ENCODE measurements at places on chromosomes 2 and 18.

- DNase-seq, result no peak
These were observed 6.8 kb downstream of the SLC19A3 start for GRCh38 chr2:227710986-227711385.

- DNase-seq, result no peak
These were observed 185.1 kb downstream of the SCG2 start for GRCh38 chr2:223416815-223417610.

DNA sequence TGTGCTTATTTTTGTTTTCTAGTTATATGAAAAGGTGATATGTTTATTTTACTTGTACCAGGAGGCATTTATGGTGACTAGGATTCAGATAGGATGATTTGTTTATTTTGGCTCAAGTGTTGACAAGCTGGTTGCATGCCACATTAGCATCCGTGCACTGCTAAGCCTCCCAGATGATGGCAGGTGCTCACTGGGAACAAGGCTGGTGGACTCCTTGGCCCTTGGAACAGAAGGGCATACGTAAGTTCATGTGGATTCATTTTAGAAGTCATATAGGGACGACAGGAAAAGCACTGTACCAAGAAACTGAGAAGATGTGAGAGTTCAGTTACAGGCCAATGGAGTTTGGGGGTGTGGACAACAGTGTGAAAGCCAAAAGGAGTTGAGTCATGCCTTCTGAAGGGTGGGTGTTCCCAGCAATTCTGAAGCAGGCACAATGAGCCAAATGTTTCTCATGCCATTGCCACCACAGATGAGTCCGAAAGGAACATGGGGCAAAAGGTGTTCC is 166.2 kb downstream of the PHLPP1 start:
- no peak for DNase-seq

- no peak for DNase-seq
These were observed 11.2 kb downstream of the VIL1 start for GRCh38 chr2:218429911-218430692.

DNA sequence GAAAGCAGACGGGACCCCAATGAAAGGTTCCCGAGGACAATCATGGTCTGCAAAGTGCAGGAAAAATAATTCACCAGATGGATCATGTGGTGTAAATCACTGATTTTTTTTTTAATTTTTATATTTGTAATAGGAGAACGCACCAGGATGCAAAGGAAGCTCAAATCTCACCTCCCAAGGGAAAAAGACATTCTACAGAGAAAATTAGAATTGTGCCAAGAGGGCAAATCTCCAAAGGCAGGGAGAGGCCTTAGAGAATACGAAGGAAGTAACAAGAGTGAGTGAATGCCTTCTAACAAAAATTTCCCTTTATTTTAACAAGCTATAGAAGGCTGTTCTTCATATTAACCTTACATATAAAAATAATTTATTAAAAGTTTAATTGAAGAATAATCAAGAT is 90.9 kb downstream of the ANKRD44 start:
- DNase-seq, result no peak

GRCh38 chr2:140589696-140590095 is 1541.1 kb downstream of the LRP1B start:
- DNase-seq, result no peak

DNA sequence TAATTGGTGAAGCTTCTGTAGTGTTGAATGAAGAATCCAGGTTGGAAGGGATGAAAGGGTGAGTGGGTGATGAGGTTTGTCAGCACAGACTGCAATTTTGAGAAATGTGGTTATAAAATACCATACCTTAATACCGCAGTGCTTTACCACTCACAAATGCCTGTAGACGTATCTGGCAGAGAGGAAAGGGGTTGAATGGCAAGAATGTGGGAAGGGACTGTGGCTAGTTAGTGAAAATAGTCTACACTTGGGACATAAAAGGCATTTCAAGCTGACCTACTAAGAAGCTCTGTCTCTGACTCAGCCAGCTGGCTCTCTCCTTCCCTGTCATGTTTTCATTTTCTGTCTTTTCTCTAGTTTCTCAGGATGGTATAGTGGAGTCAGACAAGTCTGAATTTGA is 25.1 kb downstream of the CDK15 start:
- no peak for DNase-seq

DNA sequence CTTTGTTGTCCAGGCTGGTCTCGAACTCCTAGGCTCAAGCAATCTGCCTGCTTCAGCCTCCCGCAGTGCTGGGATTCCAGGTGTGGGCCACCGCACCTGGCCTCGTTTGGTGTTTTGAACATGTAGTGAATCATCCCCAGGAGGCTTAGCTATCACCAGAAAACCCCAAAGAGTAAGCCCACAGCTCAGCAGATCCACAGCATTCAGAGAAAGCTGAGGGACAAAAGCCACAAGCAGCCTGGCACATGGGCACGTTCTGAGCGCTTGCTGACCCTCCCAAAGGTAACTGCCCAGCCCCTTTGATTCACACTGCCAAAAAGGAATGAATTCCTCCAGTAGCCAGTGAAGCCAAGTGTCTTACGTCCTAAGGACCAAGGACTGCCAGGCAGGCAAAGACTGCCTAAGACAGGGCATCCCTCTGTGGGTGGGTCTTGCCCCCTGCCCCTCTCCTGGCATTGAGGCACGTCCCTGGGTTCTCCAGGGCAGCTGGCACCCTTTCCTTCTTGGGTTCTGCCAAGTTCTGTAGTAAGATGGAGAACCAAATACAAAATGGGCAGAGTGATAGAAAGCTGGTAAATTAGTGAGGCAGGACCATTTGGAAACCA is 31.7 kb downstream of the MBP start:
- no peak for DNase-seq

DNA sequence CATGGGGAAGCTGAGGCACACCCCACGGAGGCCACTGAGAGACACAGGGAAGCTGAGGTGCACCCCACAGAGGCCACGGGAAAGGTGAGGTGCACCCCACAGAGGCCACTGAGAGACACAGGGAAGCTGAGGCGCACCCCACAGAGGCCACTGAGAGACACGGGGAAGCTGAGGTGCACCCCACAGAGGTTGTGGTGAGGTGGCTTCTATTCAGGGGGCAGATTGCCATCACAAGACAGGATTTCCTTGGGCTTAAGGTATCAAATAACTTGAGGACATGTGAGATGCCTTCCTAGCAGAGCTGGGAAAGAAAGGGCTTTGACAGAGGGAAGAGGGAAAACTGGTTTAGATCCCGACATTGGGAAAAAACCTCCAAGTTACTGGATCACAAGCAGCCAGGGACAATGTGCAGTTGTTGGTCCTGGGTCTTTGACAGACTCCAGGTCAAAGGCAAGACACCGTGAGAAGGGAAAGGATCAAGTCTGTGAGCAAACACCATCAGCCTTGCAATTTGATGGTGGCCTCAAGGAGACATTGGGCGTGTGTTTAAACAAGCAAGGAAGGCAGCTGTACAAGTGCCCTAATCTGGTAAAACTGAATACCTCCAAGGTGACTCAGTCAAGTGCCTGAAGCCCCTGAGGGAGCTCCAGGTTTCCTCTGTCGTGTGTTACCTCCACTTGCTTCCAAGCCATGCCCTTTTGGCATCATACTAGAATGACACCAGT is 133.2 kb upstream of the EPAS1 start:
- no peak for DNase-seq

DNA sequence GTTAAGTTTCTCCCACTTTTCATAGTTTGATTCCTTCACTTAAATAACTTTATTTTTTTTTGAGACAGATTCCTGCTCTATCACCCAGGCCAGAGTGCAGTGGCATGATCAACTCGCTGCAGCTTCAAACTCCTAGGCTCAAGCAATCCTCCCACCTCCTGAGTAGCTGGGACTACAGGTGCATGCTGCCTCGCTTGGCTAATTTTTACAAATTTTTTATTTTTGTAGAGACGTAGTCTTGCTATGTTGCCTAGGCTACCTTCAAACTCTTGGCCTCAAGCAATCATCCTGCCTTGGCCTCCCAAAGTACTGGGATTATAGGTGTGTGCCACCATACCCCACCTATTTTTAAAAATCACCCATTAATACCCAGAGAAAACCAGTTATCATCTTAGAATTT is 14.2 kb upstream of the WIPF1 start:
- no peak for DNase-seq

GRCh38 chr2:182667315-182667695 is 48.8 kb upstream of the DNAJC10 start:
- no peak for DNase-seq

DNA sequence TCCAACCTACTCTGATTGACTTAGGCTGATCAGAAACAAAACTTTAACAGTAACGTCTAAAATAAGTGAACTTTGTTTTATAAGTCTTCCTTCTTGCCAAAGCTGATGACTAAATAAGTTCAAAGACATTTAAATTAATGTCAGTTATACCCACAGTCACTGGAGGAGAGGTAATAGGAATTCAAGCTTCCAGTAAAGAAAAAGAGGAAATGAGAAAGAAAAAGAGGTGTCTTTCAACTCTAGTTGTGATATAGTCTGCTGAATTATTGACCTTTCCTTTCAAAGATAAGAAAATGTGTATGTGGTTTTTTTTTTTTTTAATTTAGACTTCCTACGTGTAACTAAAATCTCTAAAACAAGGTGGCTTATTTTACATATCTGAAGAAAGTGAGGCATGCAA is 191.5 kb downstream of the SLC8A1 start:
- no peak for DNase-seq

DNA sequence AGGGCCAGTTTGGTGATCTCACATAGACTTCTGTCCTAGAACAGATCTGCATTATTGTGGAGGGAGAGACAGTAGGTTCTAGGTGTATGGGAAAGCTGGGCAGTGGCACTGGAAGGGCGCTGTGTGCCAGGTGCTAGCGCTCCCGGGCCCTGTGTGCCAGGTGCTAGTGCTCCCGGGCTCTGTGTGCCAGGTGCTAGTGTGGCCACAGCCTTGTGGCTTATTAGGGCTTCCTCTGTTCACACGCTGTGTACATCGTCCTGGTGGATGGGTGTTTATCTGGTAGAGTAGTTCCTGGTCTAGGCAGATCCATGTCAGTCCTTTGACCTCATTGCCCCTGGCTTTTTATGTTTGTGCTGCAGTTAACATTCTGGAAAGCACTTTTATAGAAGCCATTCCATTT is 263.4 kb downstream of the AGAP1 start:
- no peak for DNase-seq
